ENCODE measurements at places on chromosomes 12 and 14.

DNA sequence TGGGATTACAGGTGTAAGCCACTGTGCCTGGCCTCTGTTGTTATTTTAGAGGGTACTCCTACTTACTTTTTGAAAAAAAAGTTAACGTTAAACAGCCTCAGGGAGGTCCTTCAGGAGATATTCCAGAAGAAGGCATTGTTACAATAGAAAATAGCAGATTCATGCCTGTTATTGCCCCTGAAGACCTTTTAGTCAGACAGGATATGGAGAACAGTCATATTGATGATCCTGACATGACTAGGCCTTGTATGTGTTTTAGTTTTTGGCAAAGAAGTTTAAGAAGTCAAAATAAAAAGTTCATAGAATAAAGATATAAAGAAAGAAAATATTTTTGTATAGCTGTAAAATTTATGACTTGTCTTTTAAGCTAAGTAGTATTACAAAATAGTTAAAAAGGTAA, 45.3 kb downstream of the WASHC3 start:
- no peak for DNase-seq

DNA sequence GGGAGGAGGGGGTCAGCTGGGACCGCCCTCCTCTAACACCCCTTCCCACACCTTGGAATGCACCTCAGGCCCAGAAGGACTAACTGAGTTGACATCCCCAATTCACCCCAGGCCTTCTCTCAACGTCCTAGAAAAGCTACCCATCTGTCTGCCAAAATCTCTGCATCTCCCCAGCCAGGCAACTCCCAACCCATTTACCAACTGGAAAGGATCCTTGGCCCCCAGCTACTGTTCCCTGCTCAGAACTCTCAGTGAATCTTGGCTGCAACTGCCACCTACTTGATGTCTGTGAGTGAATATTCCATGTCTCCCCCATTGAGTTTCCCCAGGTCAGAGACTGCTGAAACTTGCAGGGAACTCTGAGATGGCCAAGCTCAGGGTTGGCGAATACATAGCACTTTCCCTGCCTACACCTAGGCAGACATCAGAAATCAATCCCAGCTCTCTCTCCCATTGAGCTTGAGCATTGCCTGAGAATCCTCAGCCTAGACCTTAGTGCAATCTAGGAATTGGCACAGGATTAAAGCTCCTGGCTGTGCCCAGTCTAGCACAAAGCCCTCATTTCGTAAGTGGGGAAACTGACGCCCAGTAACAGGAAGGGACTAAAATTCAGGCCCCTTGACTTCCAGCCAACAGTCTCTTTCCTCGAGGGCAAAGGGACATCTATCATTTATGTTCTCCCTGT, 71.9 kb upstream of the NCOR2 start:
- DNase-seq, result no peak

DNA sequence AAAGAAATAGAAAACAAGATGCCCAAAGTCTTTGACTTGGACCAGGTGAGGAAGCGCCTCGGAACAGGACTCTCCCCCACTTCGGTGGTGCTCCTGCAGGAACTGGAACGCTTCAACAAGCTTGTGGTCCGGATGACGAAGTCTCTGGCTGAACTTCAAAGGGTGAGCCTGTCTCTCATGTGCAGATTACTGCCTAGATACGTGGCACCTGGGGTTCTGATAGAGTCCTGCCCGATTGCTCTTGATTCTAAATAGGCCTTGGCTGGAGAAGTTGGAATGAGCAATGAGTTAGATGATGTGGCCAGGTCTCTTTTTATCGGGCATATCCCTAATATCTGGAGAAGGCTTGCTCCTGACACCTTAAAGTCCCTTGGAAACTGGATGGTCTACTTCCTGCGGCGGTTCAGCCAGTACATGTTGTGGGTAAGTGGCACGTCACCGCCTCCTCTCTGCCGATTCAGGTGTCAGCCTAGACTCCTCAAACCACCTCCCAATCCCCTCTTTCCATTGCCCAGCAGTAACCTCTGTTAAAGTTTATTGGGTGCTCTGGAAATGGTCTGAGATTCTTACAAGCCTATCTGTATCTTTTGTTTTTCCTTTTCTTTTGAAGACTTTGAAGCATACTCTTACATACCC, 40.8 kb downstream of the CCDC92 start:
- DNase-seq, result no peak

GRCh38 chr14:63986789-63987533, 134.2 kb downstream of the SYNE2 start:
- peak; percentile 45 for DNase-seq

- no peak for DNase-seq
Measured at GRCh38 chr12:111393700-111394300, 11.9 kb upstream of the SH2B3 start.

DNA sequence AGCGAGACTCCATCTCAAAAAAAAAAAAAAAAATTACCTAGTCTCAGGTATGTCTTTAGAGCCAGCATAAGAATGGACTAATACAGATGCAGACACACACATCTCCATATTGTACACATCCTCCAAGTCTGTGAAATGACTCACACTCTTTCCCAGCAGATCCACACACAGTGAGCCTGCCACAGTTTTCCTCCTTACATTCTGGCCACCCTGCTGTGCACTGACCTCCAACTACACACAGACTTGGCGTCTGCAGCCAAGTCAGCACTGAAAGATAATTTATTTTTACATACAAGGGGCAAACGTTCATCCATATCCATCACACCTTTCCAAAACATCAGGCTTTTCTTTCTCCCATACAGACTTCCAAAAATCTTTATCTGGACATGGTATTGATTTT, 115.9 kb downstream of the SLC25A21 start:
- DNase-seq, result peak; percentile 59

DNA sequence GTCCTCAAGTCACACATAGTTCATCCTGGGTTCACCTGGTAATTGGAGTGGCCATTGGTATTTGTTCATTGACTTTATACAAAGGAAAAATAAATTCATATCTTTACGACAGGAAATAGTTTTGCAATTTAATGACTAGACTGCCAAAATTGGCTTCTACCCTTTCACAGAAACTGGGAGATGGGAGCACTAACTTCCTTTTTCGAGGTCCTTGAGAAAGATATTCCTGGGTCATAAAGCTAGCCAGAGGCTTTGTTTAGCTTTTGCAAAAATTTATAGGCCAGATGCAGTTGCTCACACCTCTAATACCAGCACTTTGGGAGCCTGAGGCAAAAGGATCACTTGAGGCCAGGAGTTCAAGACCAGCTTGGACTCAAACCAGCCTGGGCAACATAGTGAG, 10.2 kb upstream of the OR11G2 start:
- DNase-seq, result no peak
